ENCODE measurements at places on chromosomes 7 and 10.
A peak's percentile ranks its signal among the peaks of the same experiment; 100 is the strongest.

DNA sequence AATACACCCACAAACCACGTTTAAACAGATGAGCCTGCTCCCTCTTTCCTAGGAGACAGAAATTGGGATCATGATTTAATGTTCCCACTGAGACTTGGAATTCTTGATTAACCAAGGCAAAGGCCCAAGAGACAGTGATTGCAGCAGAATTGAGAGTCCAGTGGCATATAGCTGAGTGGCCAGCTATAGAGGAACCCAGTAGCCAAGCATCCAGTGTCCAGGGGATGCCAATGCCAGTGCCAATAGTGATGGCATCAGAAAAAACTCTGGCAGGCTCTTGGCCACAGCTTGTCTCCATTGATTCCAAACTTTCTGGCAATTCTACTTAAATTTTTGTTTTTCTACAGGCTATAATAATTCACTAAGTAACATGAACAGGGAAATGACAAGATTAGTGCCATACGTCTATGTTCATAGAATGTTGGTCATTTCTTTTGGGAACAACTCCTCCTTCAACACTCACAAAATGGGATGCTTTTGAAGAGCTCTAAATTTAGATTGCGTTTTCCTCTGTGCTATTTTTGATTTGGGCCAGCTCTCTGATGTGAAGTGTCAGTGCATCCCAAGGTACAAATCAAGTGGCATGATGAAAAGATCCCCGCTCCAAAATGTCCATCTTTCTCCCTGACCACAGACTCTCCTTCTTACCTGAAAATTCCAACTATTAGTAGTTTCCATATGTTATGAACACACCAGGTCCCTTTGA, 83.1 kb upstream of the A1CF start:
- no peak for DNase-seq

DNA sequence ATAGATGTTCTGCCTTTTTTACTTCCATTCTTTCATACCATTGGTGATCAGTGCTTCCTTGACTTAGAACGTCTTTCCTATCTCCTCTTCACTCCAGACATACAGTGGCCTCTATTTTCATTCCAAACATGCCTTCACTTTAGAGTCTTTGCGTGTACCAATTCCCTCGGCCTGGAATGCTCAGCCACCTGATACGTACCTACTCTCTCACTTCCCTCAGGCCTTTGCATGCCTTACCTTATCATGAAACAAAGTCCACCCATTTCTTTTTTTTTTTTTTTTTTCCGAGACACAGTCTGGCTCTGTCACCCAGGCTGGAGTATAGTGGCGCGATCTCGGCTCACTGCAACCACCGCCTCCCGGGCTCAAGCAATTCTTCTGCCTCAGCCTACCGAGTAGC, 2.2 kb upstream of the CCNJ start:
- no peak for DNase-seq

DNA sequence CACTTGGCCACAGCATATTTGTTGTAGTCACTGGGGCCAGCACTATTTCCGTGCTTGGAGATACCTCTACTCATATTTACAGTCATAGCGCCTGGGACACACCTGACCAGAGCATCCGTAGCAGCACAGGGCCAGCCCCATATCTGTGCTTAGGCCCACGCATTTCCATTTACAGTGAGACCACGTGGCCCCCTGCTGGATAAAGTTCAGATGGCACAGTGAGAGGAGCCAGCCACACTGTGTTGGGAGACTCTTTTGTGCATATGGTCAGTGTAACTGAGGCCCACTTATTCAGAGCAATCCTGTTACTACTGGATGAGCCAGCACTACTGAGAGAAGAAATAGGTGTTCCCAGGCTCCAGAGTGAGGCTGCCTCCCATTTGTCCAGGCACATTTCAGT, 455.3 kb downstream of the REEP3 start:
- peak; percentile 64 for DNase-seq

DNA sequence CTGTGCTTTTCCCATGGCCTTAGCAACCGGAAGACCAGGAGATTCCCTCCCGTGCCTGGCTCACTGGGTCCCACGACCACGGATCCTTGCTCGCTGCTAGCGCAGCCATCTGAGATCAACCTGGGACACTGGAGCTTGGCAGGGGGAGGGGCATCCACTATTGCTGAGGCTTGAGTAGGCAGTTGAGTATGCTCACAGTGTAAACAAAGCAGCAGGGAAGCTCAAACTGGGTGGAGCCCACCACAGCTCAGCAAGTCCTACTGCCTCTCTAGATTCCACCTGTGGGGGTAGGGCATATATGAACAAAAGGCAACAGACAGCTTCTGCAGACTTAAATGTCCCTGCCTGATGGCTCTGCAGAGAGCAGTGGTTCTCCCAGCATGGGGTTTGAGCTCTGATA, 697.0 kb downstream of the SORCS1 start:
- no peak for DNase-seq

- peak; percentile 12 for DNase-seq
Observed at GRCh38 chr10:110010486-110011378, 2.9 kb downstream of the ADD3 start.

- DNase-seq, result no peak
Observed at GRCh38 chr7:120867932-120868331, 10.0 kb upstream of the TSPAN12 start.

GRCh38 chr7:15618275-15618674, 56.5 kb upstream of the AGMO start:
- DNase-seq, result no peak

DNA sequence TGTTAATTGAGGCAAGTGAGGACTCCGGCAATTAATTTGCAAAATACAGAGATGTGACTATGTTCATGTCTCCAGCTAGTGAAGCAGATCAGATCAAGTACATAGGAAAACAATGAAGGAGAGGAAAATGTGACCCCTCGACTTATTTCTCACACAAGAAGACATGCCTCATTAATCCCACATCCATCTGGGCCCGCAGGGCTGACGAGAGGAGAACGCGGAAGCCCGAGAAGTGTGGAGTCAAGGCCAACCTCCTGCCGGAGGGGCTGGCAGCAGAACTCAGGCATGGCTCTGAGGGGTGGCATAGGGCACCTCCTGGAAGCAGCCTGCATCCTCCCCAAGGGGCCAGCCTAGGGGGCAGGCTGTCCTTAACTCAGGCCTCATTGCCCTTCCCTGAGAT, 54.4 kb downstream of the ZNF503 start:
- DNase-seq, result no peak

DNA sequence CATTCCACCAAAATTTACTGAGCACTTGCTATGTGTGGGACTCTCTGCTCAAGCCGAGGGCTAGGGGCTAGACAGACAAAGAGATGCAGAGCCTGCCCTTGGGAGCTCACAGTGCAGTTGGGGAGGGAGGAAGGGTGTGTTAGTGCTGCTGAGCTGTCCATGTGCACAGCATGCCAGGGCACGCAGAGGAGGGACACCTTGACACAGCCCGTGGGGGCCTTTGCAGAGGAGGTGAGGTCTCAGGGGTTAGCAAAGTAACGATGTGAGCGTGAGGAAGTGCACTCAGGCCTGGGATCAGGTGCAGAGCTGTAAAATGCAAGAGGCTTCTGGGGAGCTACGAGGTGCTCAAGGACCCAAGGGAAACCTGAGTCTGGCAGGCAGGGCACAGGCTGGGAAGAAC, 16.3 kb downstream of the PRKCQ start:
- no peak for DNase-seq

- peak; percentile 42 for DNase-seq
Observed at GRCh38 chr7:45033261-45033930, 33.4 kb downstream of the CCM2 start.

DNA sequence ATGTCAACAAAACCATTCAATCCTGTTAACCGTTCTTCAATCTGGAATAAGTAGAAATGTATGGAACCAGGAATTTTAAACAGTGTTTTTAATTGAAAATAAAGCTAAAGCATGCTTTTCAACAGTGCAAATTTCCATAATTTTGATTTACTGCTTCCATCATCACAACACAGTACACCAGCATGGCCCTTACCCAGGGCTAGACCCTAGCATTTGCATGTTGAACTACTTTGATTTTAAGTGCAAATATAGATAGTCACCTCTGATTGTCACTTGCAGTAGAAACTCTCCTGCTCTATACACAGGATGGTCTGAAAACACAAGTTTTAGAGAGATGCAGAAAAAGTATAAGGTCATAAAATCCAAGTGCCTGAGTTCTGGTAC, 12.1 kb downstream of the SKIDA1 start:
- no peak for DNase-seq

- DNase-seq, result no peak
Observed at GRCh38 chr7:94374721-94375566, 19.8 kb upstream of the COL1A2 start.

- no peak for DNase-seq
Observed at GRCh38 chr10:45091968-45092367, 91.2 kb downstream of the ZNF22 start.

DNA sequence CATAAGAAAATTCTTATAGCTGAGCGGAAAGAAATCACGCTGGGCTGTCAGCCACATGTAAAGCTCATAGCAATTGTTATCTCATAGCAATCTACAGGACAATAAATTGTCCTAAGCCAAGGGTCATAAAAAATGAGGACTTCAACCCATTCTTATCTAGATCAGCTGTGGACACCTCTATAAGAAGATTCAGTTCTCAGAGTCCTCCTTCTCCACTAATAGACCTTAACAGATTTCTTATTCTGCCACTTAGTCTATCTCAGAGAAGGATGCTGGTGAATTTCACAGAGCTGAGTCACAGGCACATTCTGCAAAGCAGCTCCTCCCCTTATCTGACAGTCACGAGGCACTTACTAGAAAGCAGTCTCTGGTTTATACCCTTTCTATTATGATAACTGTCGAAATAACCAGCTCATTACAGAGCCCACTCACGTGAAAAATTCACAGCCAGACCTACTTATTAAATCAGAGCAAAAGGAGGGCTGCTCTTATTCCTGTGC, 185.3 kb upstream of the PCLO start:
- DNase-seq, result no peak

DNA sequence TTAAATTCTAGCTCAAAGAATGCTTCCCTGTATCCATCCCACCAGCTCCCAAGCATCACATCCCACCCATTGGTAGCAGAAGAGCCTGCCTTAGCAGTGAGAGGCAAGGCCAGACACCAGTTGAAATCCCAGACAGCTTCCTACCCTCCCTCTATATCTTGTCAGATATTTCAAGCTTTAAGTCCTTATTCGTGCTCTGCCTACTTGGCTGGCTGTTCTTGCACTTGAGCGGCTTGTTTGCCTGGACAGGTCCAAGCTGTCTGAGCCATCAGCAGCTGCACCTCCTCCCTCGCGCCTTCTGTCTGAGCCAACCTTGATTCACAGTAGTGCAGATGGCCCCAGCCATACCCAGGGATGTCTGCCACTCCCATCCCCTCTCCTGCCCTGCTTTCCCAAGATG, 16.4 kb downstream of the LRRC4 start:
- DNase-seq, result no peak

DNA sequence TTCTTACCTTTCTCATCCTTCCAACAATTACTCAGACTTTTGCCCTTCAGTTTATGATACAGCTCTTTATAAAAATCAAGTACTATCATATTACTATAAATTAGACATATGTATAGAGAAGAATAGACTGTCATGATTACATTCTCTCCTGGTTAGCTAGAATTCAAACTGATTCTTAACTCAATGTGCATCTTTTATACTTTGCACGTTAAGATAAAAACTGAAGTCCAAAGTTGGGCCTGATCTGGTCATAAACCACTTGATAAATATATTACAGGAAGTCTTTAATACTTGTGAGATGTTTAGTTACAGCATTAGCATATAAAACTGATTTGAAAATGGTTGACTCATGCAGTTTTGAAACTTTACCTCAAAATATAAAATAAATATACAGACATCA, 2.6 kb downstream of the AGR3 start:
- no peak for DNase-seq

DNA sequence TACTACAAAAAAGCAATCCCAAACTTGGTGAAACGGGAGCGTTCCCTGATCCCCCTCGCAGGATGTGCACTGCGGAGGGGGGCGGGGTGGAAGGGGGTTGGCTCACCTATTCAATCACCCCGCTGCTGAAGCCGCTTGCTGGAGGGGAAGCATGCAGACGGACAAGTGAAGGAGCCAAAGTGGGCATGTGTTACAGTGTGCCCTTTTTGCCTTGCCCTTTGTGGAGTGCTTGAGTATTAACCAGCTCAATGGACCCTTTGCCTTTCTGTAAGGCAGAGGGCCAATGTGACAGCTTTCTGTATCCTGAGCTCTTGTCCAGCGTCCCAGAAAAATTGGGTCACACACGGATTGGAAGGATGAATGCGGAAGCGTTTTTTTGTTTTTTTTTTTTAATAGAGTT, 348.9 kb upstream of the NPSR1 start:
- DNase-seq, result no peak

- no peak for DNase-seq
Observed at GRCh38 chr7:117652943-117653680, 173.3 kb downstream of the CFTR start.

GRCh38 chr10:93095225-93095624, 21.5 kb downstream of the CYP26A1 start:
- DNase-seq, result no peak

- DNase-seq, result peak; percentile 44
Observed at GRCh38 chr7:38311329-38311937, 38.0 kb upstream of the TARP start.

DNA sequence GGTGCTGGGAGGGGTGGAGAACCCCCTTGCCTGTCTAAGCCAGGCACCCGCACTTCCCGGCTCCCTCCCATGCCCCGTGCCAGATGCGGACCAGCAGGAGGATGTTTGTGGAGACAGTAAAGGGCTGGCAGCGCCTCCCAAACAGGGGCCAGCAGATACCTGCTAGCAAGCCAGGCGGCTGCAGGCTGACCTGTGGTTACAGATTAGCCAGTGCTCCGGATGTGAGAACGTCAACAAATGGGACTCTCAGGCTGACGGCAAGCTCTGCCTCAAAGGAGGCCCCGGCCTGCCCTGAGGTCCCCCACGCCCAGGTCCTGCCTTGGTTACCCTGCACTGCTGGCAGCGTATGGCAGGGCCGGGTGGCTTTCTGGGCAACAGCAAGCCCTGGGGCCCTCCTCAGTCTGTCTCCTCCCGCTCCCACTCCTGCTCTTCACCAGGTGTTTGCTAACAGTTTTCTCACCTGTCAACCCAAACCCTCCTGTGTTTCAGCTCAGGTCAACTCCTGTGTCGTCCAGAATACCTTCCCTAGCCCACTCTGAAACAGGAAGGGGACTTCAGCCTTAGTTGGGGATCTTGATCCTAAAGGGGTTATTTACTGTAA, 85.4 kb downstream of the NEURL1 start:
- DNase-seq, result no peak

- no peak for DNase-seq
Observed at GRCh38 chr7:18573410-18574234, 78.1 kb downstream of the HDAC9 start.

- DNase-seq, result no peak
Observed at GRCh38 chr7:136883046-136883445, 14.6 kb downstream of the CHRM2 start.

- DNase-seq, result no peak
Observed at GRCh38 chr10:44818701-44819127, 92.4 kb upstream of the TMEM72 start.

DNA sequence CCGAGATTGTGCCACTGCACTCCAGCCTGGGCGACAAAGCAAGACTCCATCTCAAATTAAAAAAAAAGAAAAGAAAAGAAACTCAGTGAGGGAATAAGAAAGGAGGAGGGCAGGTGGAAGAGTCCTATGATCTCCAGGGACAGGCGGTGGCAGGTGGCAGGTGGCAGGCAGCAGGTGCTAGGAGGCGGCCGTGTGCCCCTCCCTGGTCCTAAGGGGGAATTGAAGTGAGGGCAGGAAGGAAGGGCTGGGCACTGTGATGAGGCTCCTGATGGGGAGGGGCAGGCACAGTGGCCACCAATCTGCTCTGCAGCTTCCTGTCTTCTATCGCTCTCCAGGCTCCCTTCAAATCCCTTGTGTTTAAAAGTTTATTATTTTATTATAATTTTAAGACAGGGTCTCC, 41.2 kb upstream of the UBE3C start:
- DNase-seq, result no peak
